ENCODE measurements at places on chromosomes 13 and 19. TPM values are rescaled to one million over a fixed set of nuclear protein-coding genes. Genes with fewer than 3 reads are reported as not detected.

DNA sequence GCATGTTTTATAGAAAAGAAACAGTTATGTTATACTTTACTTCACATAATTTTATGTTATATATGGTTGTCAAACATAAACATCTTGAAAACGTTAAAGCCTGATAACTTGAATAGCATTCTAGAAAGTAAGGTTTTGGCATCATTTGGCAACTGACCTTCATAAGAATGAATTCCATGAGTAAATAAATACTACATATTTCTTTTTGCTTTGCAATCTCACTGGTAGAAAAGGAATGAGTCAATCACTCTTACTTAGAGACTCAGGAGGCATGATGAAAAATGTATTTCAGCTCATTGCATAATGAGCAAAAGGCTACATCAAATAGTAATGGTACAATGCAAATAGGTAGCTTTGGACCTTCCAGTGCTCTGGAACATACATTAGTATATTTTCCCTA, 1381.9 kb downstream of the EFNB2 start:
- no peak for DNase-seq

GRCh38 chr13:110925023-110925612, 10.2 kb upstream of the ANKRD10 start:
- DNase-seq, result no peak

DNA sequence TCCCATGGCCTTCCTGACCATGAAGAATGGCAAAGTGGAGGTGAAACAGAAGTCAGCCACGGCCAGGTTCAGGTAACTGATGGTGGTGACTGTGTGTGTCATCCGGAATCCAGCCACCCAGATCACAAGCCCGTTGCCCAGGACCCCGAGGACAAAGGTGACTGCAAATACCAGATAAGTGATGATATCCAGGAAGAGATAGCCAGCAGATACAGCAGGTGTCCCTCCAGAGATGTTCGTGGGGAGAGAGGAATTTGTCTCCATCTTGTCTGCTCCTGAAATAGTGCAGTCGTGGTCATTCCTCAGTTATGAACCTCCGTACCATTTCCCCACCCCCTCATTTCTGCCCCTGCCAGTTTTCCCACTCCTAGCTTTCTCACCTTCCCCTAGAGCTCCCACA, 4.9 kb downstream of the FPR1 start:
- DNase-seq, result no peak

Gene HPN
- polyA plus RNA-seq, result 0.12 TPM
